NCI-H446 treated with DMSO at 0.1 percent for 48 hours (cell line): ENCODE measurements at places on chromosomes 2 and 18.
A peak's percentile ranks its signal among the peaks of the same experiment; 100 is the strongest.

- DNase-seq = peak; percentile 93
These were observed 56.7 kb upstream of the EML6 start for GRCh38 chr2:54666634-54667265.

DNA sequence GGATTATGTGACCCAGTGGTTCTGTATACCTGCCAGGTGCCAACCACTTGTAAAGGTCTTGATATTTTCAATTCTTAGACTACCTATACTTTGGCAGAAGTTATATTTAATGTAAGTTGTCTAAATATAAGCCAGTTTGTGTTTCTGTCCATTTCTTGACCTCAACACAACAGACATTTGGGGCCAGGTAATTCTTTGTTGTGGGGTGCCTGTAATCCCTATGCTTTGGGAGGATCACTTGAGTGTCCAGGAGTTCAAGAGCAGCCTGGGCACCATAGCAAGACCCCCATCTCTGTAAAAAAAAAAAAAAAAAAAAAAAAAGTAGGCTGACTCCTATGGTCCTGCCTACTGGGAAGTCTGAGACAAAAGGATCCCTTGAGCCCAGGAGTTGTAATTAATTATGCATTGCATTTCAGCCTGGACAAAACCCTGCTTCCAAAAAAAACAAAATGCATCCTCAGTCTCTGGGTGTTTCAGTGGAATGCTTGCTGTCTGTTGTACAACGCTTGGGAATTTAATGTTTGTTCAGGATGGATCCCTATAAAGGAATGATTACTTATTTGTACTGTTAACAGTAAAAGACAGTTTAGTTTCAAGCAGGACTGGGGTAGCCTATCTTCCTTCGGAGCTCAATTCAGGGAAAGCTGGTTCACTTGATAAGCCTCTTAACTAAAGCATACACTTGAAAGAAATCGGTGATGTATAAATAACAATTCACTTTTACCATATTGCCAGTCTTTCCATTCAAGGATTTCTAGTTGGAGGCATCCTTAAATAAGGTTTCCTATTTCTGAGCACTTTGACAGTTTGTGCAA lies 3.4 kb downstream of the RPS27A start:
- DNase-seq = no peak

- no peak for DNase-seq
These were observed 5.0 kb downstream of the ACTR2 start for GRCh38 chr2:65232636-65233035.

- DNase-seq = no peak
These were observed 88.7 kb upstream of the ATL2 start for GRCh38 chr2:38465789-38466127.

DNA sequence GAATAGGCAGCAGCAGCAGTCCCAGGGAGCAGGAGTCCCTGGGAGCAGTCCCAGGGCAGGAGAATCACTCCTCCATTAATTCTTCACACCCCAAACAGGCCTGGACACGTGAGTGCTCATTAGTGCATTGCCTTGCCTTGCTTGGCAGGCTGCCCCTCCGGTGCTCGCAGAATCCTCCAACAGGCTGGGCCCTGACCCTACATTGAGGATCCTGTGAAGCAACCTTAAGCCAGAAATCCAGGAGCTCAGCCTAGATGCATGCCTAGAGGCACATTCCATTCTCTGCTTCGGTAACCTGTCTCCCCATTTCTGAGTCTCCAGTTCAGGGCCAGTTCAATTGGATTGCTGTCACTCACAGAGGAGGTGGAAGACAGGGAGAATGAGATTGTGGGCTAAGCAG lies 97.4 kb upstream of the LRATD1 start:
- DNase-seq = no peak

- DNase-seq = no peak
These were observed 7.3 kb downstream of the CEBPZ start for GRCh38 chr2:37224063-37224462.

DNA sequence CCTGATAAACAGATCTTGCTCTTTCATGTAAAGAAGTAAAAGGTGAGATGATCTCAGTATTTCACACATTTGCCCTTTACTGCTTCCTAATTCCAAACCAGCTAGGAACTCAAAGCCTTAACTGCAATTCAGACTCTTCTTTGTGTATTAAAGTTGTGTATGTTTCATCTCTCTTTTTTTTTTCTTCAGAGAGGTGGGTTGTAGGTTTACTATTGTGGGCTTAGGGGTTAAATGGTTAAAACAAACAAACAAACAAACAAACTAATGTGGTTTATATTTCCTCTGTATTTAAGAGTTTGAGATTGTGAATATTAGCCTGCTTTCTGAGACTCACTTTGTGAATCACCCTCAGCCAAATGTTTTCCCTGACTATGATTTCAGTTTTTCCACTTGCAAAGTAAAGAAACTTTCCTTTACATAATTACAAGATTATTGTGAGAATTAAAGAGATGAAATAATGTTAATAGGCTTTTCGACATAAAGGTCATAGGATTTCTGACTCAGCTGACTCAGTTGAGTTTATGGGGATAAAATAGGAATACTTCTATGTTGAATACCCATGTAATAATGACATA lies 2.8 kb downstream of the GULP1 start:
- no peak for DNase-seq
